ENCODE measurements at places on chromosomes 12 and 14.

GRCh38 chr12:51726931-51727330, 121.6 kb downstream of the FIGNL2 start:
- no peak for DNase-seq

GRCh38 chr14:33555710-33556350, 395.0 kb downstream of the EGLN3 start:
- DNase-seq: no peak

- DNase-seq: no peak
These were observed 6.9 kb downstream of the KRT4 start for GRCh38 chr12:52806821-52807543.

DNA sequence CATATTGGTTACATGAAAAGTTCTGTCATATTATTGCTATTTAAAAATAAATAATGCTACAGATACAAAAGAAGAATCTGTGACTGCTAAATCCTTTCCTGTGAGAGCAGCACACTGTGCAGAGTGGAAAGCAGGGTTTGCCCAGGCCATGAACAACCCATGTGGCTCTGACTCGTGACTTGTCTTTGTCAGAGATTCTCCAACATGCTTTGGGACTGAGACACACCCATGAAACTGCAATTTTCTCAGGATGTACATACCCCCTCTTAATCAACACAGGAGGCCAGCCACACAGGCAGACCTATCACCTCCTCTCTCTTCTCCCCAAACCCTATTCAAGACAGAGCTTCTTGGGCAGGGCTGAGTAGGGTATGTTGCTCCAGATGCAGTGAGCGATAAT, 96.8 kb upstream of the NTF3 start:
- no peak for DNase-seq

DNA sequence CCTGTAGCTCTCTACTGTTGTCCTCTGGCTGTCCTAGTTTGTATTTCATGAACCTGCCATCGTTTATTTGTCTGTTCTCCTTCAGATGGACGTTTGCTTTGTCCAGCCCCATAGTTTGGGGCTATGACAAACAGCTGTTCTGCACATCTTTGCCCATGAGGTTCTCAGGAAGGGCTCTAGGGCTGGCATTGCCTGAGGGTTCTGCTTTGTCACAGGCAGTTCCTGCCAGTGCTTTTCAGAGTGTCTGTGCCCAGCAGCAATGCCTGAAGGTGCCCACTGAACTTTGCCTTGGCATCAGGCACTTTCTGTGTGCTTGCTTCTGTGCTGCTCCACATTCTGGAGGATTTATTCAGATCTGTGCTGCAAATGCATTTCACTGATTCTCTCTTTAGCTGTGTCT, 361.3 kb downstream of the TMEM121 start:
- no peak for DNase-seq

- DNase-seq: no peak
These were observed 6.2 kb downstream of the IRF2BPL start for GRCh38 chr14:77022236-77022852.

DNA sequence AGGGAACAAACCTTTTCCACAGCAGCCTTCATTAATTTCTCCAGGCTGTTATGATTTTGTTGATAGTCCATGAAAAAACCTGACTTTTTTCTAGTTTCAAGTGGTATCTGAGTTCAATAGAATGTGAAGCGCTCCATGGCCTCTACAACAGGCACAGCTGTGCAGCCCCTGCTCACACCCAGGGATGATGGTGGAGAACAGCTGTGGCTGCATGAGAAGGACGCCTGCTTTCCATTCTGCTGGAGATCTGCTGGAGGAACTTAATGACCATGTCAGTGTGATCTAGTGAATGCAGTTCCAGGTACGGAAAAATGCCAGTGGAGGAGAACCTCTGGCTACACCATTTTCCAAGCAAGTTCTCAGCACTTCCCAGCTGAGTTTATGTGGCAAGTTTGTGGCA, 80.6 kb downstream of the PIWIL1 start:
- no peak for DNase-seq

DNA sequence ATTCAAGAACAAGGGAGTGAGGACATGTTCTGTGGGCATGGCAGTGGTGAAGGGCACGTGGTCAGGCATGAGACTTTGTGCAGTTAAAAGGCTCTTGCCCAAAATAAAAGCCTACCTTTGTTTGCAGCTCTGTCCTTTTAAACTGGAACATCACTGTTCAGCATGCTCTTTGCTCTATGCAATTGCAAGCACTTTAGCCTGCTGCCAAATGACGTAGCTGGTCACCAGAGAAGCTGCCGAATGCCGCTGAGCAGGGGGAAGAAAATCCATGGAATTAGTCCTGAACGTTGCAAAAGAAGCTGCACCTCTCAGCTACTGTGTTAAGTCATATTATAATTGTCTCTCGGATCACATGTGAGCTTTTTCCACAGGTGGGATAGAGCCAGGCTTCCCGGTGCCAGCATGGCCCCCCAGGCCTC, 176.3 kb upstream of the DIO2 start:
- DNase-seq: no peak
